Esophagus squamous epithelium (tissue), 5 donors: ENCODE measurements at places on chromosomes 7 and 10. TPM values are rescaled to one million over a fixed set of nuclear protein-coding genes. Genes with fewer than 3 reads are reported as not detected.
A peak's percentile ranks its signal among the peaks of the same experiment; 100 is the strongest.

Gene TBL2
- 18.1 TPM for total RNA-seq

Gene C10orf90
- total RNA-seq = not detected

DNA sequence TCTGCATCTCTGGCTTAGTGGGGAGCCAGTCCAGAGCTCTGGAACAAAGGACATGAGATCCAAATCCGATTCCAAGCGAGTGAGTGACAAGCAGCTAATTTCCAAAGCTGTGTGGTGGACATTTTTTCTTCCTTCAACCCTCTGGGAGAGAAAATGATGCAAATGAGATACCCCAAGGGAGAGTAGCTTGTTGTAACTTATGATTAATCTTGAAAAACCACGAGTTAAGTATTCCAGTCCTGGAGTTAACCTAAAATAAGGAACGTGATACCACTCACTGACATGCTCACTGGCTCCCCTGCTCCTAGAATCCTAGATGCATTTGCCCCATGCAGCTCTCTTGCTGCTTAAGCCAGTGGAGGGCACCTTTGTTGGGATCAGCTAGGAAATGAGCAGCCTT, 116.0 kb upstream of the HABP2 start:
- DNase-seq = no peak
- no peak overlapping the region for H3K4me3 ChIP-seq
- H3K4me1 ChIP-seq = no peaks in the 10 kb centered on the region
- H3K36me3 ChIP-seq = no peaks in the 10 kb centered on the region

- H3K27me3 ChIP-seq = no peaks in the 10 kb centered on the region
- H3K27ac ChIP-seq = no peak overlapping the region
- H3K4me3 ChIP-seq = no peak overlapping the region
- H3K36me3 ChIP-seq = no peaks in the 10 kb centered on the region
Measured at GRCh38 chr10:4038000-4038399, 253.0 kb upstream of the KLF6 start.

DNA sequence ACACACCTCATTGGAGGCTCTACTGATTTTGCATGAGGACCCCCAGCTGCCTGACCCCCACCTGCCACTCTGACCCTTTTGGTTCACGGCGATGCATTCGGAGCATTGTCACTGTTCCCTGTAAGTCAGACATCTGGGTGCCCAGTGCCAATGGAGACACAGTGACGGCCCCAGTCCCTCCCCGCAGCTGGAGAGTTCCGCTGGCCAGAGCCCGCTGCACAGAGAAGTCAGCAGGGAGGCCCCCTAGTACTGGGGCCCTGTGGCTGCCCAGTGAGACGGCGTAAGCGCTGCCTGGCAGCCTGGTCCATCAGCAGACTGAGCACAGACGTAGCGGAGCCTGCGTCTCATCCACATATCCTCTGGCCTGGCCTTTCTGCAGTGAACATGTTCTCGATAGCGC, 77.5 kb downstream of the NKX6-2 start:
- no peaks in the 10 kb centered on the region for H3K36me3 ChIP-seq
- H3K4me1 ChIP-seq = no peaks in the 10 kb centered on the region
- no peaks in the 10 kb centered on the region for H3K27me3 ChIP-seq
- H3K27ac ChIP-seq = no peak overlapping the region
- DNase-seq = no peak

DNA sequence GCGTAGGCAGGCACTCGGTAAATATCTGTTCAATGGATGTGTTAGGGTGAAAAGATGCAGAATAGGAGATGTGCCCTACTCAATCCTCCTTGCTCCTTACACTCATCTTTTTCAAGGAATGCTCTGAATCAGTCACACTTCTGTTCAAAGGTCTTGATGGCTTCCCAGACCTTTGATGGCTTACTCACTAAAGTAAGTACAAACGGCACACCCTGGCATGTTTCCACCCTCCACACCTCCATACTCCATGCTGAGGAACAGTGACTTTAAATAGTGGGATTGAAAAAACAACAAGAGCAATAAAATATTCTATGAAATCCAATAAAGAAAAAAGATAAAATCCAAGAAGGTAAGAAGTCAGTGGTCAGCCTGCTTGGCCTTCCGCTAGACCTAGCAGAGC, 569.2 kb downstream of the SORCS1 start:
- H3K27ac ChIP-seq = no peak overlapping the region
- H3K4me3 ChIP-seq = no peak overlapping the region
- H3K4me1 ChIP-seq = no peaks in the 10 kb centered on the region
- no peaks in the 10 kb centered on the region for H3K36me3 ChIP-seq
- no peak for DNase-seq

- H3K4me3 ChIP-seq = no peak overlapping the region
- no peaks in the 10 kb centered on the region for H3K27me3 ChIP-seq
- no peaks in the 10 kb centered on the region for H3K36me3 ChIP-seq
- no peak for DNase-seq
- no peaks in the 10 kb centered on the region for H3K4me1 ChIP-seq
Measured at GRCh38 chr10:113485736-113486135, 67.1 kb upstream of the HABP2 start.

Gene SLC35G1
- 3.5 TPM for total RNA-seq

- H3K4me3 ChIP-seq = no peak overlapping the region
- peak overlapping the region; percentile 43 for H3K27ac ChIP-seq
Measured at GRCh38 chr10:63681993-63682697, 160.9 kb downstream of the REEP3 start.

GRCh38 chr10:101133489-101134298, 2.6 kb downstream of the TLX1 start:
- peak overlapping the region; percentile 47 for H3K4me3 ChIP-seq
- no peaks in the 10 kb centered on the region for H3K36me3 ChIP-seq
- no peak overlapping the region for H3K27ac ChIP-seq

DNA sequence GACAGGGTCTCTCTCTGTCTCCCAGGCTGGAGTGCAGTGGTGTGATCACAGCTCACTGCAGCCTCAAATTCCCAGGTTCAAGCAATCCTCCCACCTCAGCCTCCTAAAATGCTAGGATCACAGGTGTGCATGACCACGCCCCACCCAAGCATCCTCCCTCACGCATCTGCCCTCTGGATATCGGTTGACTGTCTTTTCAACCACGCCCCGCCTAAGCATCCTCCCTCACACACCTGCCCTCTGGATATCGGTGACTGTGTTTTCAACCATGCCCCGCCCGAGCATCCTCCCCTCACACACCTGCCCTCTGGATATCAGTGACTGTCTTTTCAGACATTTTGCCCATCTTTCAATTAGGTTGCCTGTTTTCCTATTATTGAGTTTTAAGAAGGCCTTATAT, 140.5 kb downstream of the MAD1L1 start:
- DNase-seq = no peak
- H3K4me1 ChIP-seq = no peaks in the 10 kb centered on the region
- H3K36me3 ChIP-seq = no peaks in the 10 kb centered on the region
- H3K27me3 ChIP-seq = no peaks in the 10 kb centered on the region
- no peak overlapping the region for H3K4me3 ChIP-seq

GRCh38 chr7:93736668-93737369, 153.7 kb downstream of the TFPI2 start:
- no peak overlapping the region for H3K4me3 ChIP-seq
- no peak overlapping the region for H3K27ac ChIP-seq
- DNase-seq = no peak
- H3K36me3 ChIP-seq = no peaks in the 10 kb centered on the region
- H3K4me1 ChIP-seq = no peaks in the 10 kb centered on the region

GRCh38 chr7:26166684-26167266, 14.8 kb downstream of the NFE2L3 start:
- H3K36me3 ChIP-seq = peaks cover 5% of the 10 kb centered on the region
- no peak for DNase-seq
- H3K4me3 ChIP-seq = no peak overlapping the region
- H3K27me3 ChIP-seq = no peaks in the 10 kb centered on the region
- peaks cover 19% of the 10 kb centered on the region for H3K4me1 ChIP-seq

DNA sequence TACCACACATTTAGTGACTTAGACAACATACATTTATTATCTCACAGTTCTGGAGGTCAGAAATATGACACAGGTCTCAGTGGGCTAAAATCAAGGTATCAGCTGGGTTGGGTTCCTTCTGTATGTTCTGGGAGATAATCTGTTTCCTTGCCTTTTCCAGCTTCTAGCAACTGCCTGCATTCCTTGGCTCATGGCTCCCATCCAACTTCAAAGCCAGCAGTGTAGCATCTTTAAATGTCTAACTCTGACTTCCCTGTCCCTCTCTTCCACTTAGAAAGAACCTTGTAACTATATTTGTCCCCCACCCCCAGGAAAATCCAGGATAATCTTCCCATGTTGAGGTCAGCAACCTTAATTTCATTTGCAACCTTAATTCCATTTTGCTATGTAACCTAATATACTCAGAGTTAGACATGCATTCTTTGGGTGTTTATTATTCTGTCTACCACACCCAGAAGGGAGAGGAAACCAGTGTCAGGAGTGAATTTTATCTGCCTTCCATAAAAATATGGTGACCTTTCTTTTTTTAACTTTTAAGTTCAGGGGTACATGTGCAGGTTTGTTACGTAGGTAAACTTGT, 57.3 kb upstream of the SMIM30 start:
- H3K4me1 ChIP-seq = no peaks in the 10 kb centered on the region
- no peak overlapping the region for H3K4me3 ChIP-seq
- H3K27me3 ChIP-seq = no peaks in the 10 kb centered on the region
- H3K36me3 ChIP-seq = no peaks in the 10 kb centered on the region

Gene ZNF487
- 3.8 TPM for total RNA-seq

Gene ZNF212
- 8.0 TPM for total RNA-seq

Gene ANKRD2
- total RNA-seq = not detected

Gene FXYD4
- total RNA-seq = not detected

DNA sequence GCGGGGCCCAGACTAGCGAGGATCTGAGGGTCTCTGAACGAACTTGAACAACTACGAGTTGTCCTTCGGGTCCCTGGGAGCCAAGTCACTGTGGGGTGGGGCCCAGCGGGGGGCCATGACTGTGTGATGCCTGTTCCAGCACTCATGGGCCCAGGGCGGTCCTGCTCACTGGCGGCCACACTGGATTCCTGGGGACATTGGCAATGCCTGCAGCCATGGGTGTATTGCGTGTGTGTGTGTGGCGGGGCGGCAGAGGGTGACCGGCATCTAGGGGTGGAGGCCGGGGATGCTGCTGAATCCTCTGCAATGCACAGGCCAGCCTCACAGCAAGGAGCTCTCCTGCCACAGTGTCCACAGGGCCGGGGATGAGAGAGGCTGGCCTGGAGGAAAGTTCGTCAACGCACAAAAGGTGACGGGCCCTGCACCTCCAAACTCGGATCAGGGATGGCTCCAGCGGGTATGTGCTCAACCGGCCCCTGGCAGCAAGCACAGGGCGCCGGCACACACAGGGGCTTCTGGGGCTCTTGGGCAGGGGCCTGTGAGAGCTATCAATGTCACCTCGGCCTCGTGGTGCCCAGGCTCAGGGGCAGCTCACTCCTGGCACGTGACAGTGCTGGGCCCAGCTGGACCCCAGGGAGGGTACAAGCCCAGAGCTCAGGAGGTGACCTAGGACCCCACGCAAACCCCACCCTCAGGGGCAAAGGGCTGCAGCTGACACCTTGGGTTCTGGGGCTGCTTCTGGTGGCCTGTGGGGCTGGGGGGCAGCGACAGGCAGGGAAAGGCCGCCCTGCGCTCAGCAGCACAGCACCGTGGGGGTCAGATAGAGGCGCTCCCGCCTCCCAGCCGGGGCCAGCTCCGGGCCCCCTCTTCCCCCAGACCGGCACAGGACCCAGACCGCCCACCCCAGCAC, 27.9 kb downstream of the PAPOLB start:
- H3K27ac ChIP-seq = no peak overlapping the region
- no peak for DNase-seq
- H3K36me3 ChIP-seq = peaks cover 15% of the 10 kb centered on the region
- H3K4me3 ChIP-seq = no peak overlapping the region
- H3K4me1 ChIP-seq = no peaks in the 10 kb centered on the region
- H3K27me3 ChIP-seq = no peaks in the 10 kb centered on the region

Gene CABCOCO1
- not detected for total RNA-seq

GRCh38 chr7:84162125-84162524, 32.5 kb downstream of the SEMA3A start:
- no peak for DNase-seq
- H3K27ac ChIP-seq = no peak overlapping the region
- no peak overlapping the region for H3K4me3 ChIP-seq
- H3K4me1 ChIP-seq = no peaks in the 10 kb centered on the region
- no peaks in the 10 kb centered on the region for H3K27me3 ChIP-seq

DNA sequence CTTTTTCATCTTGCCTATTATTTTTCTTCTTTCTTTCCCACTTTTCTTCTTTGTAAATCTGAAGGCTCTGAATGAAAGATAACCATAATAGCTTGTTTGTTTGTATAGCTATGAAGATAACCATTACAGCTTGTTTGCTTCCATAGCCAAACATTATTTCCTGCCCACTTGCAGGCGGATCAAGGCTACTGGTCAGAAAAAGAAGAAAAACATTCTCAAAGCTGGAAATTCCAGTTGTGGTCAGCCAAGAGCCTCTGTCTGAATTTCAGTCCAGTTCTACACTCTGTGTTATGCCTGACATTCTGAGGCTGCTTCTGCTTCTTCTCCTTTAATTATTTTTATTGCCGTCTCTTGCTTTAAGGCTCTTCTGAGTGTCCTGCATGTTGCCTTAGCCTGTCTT, 48.9 kb downstream of the TMEM178B start:
- no peaks in the 10 kb centered on the region for H3K27me3 ChIP-seq
- no peaks in the 10 kb centered on the region for H3K4me1 ChIP-seq
- H3K27ac ChIP-seq = no peak overlapping the region
- no peak for DNase-seq
- H3K36me3 ChIP-seq = no peaks in the 10 kb centered on the region

GRCh38 chr7:7569615-7570014, 2.9 kb downstream of the MIOS start:
- DNase-seq = no peak
- H3K27ac ChIP-seq = peak overlapping the region; percentile 10
- H3K36me3 ChIP-seq = peaks cover 12% of the 10 kb centered on the region
- H3K27me3 ChIP-seq = no peaks in the 10 kb centered on the region
- peak overlapping the region; percentile 15 for H3K4me3 ChIP-seq
- H3K4me1 ChIP-seq = peaks cover 26% of the 10 kb centered on the region

Gene SPDYE1
- not detected for total RNA-seq

Gene KRIT1
- 33.9 TPM for total RNA-seq

DNA sequence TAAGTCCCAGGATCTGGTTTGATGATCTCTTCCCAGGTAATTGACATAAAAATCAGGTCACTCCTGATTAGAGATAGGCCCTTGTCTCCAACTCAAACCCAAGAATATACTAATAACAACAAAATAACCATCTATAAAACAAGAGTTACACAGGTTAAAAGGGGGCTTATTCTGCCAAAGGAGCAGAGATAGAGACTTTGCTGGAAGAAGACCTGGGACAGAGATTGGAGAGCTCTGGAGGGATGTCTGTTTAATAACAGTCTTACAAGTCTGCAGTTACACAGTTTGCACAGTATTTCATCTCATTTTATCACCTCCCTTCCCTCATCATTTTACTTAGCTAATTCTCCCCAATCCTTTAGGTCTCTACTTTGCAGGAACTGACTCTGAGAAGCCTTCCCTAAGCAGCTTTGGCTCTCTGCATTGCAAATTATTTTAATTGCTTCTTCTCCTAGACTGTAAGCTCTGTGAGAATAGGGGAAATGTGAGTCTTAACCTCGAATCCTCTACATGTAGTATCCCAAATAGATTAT, 3.7 kb upstream of the ZNF438 start:
- no peaks in the 10 kb centered on the region for H3K27me3 ChIP-seq
- H3K4me1 ChIP-seq = peaks cover 17% of the 10 kb centered on the region
- H3K36me3 ChIP-seq = no peaks in the 10 kb centered on the region
- H3K27ac ChIP-seq = no peak overlapping the region
- DNase-seq = no peak
